GDM1 (cell line): ENCODE measurements at places on chromosomes 4 and X.
A peak's percentile ranks its signal among the peaks of the same experiment; 100 is the strongest.

DNA sequence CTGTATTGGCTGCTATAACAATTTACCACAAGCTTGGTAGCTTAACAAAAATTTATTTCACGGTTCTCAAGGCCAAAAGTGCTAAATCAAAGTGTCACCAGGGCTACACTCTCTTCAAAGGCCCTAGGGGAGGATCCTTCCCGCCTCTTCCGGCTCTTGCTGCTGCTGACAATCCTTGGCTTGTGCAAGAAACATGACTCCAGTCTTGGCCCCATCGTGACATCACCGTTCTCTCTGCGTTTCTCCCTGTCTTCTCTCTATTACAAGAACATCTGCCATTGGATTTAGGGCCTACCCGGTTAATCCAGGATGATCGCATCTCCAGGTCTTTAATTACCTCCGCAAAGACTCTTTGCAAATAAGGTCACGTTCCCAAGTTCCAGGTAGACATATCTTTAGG is 10.4 kb upstream of the CLCN4 start:
- no peak for DNase-seq

DNA sequence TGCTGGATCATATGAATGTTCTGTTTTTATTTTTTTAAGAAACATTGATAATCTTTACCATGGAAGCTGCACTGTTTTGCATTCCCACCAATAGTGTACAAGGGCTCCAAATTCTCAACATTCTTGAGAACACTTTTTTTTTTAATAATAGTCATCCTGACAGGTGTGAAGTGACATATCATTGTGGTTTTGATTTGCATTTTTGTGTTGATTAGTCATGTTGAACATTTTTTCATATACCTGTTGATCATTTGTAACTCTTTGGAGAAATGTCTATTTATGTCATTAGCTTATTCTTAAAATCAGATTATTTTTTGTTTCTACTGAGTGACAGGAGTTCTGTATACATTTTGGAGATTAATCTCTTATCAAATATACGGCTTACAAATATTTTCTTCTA is 408.5 kb downstream of the GLUD2 start:
- no peak for DNase-seq

DNA sequence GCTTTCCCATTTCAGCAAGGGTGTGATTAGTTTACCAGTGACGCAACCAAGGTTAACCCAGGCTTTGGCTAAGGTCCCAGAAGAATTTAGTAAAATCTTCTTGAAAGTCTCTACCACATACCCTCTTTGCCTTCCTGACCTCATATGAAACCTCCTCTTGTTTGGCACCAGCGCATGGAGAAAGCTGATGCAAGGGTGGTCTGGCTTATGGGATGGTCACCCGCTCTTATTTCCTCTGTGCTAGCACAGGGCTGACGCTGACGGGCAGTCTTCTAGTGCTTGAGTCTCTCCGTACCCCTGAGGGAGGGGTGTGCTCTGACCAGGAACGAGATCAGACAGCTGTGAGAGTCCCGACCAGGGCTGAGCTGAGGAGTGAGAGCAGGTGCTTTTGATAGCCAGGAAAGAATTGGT is 137.6 kb downstream of the TENM3 start:
- DNase-seq: no peak

- no peak for DNase-seq
Observed at GRCh38 chrX:41526925-41527324, 79.8 kb downstream of the NYX start.

GRCh38 chr4:11488657-11489452 is 60.2 kb upstream of the HS3ST1 start:
- no peak for DNase-seq

GRCh38 chrX:40832723-40833122 is 97.4 kb upstream of the MED14 start:
- no peak for DNase-seq

DNA sequence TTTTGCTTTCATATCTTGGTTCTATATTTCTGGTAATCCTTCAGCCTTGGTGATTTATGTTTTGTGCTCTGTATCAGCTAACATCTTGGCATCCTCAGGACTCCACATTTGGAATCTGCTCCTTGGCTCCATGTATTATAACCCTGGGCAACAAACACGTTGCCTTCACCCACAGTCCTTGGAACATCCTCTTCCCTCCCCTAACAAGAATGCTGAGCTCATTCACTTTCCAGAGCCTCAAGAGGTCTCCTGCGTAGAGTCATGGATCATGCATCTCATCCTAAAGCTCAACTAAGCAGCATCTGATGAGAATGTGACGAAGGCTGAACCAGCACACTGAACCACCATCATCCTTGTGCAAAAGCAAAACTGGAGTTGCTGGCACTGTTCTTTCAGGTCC is 60.5 kb upstream of the C1GALT1C1 start:
- DNase-seq: no peak

DNA sequence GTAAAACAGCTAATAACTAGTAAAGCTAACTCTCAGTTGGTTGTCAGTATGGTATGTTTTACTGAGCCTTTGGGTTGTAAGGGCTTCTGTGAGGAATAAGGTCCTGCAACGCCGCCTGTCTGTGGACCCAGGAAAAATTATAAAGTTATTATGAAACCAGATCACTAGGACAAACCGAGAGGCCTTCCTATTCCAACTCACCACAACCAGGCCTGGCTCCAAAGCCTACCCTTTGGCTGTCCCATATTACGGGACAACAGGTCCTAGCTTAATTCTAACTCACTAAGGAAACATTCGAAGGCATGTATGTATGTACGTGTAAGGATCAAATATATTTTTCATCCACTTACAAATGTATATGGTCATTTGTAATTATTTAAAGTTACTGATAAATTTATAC is 1.4 kb downstream of the ANKRD17 start:
- DNase-seq: peak; percentile 56

DNA sequence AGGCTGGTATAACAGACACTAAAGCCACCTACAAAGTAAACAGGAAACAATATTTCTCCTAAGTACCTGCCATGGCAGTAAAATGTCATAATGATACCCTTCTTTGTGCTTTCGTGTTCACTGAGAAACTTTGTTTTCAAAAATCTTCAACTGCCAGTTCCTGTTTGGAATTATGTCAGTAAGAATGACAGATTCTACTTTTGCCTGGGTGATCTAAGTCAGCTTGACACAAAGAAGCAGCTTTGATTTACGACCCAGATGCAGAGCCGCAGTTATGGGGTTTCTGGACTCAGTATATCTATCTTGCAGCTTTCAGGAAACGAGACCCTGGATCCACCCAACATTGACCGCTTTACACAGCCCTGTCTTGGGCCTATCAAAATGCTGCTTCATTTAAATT is 71.2 kb downstream of the SNX25 start:
- no peak for DNase-seq
